ENCODE measurements at places on chromosomes 5 and 9. TPM values are rescaled to one million over a fixed set of nuclear protein-coding genes. Genes with fewer than 3 reads are reported as not detected.
A peak's percentile ranks its signal among the peaks of the same experiment; 100 is the strongest.

GRCh38 chr5:140339636-140340035 is 6.8 kb downstream of the HBEGF start:
- DNase-seq = no peak

DNA sequence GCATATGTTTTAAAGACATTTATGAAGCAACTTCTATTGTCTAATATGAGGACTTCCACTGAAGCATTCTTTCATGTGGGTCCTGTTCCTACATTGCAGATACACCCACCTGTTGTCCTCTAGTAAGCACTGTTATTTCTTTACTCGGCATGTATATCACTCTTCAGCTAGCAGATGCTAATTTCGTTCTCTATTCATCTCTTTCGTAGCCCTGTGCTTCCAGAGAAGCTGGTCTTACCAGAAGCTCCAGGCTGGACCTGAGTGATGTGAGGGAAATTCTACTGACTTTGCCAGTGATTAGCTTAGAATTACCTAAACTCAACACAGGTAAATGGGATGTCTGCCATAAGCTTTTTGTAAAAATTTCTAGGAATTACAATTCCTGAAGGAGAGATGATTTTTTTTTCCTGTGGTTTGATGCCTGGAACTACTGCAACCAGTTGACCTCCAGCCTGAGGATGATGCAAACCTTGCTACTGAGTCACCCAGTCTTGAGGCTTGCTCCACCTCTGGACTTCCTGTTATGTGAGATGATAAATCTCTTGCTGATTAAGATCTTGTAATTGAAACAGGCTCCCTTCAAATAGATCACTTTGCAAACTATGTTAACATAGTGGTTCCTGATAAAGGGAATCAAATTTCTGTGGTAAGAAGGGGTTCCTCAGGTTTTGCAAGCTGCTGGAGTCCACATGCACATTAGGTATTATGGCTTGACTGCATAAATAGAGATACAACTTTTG is 52.2 kb upstream of the SPINK5 start:
- DNase-seq = no peak

- no peak for DNase-seq
Measured at GRCh38 chr5:73196201-73196600, 23.2 kb downstream of the TMEM174 start.

- DNase-seq = no peak
Measured at GRCh38 chr5:59666440-59667068, 227.0 kb downstream of the PDE4D start.

DNA sequence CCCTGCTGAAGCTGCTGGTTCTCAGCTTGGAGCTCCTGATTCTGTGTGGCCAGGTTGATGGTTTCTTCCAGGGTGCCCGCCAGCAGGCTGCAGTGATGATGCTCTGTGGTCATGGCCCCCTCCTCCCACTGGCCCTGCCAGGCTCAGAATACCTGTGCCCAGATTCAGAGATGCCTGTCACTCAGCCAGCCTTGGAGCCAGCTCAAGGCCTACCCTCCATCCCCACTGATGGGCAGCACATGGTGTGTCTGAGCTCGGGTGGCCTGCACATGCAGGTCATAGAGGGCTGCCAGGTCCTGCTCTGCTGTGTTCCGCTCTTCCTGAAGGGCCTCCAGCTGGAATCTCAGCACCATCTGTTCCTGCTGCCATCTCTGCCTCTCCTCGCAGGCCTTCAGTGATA is 5.4 kb downstream of the SLC35A4 start:
- no peak for DNase-seq

- no peak for DNase-seq
Measured at GRCh38 chr5:164975986-164976385, 1470.6 kb downstream of the MAT2B start.

GRCh38 chr9:20309124-20309523 is 313.2 kb downstream of the MLLT3 start:
- no peak for DNase-seq

- no peak for DNase-seq
Measured at GRCh38 chr9:130639124-130639765, 25.1 kb upstream of the PRDM12 start.

DNA sequence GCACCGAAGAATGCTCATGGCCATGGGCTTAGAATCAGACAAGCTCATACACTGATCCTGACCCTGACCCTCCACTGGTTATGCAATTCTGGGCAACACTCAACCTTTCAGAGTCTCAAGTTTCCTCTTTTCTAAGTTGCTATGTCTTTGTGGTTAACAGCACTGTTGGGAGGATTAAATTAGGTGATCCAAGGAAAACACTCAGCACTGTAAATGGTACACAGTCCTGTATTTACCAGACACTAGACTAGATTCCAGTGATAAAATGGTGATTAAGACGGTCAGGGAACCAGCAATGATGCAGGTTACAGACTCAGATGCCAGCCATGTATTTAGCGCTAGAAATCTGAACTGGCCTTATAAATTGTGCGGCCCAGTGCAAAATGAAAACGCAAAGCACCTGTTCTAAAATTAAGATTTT is 8.1 kb downstream of the ARL15 start:
- DNase-seq = no peak

DNA sequence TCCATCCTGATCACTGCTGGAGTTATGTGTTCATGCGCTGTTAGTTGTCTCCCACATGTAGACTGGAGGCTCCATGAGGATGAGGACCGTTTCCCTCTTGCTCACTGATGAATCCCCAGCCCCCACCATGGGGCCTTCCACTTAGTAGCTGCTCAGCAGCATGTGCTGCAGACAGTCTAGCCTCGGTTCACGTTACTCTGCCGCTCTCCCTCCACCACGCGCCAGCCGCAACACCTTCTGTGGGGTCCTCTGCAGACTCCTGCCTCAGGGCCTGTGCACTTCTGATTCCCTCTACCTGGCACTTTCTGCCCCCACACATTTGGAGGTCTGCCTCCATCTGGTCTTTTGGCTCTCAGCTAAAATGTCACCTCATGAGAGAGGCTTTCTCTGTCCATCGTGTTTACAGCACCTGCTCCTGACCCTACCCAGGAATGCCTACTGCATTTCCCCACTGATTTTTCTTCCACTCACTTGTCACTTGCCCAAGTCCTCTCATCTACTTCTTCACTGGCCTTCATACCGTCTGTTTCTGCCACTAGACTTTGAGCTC is 36.3 kb downstream of the STK10 start:
- DNase-seq = no peak

DNA sequence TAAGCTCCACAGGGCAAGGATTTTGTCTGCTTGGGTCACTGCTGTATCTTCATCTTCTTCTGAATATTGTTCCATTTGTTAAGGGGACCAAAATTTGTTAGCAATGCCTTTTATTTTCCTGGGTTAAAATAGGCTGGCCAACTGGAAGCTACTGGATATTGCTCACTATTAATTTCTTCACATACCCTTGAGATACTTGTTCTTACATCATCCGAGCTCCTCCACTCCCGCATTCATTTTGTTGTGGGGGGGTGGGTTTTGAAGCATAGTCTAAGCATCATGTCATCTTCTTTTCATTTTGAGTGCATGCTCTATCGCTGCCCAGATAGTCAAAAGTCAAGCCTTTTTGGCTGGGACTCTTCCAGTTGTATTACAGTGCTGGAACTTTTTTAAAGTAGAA is 42.5 kb upstream of the PIK3R1 start:
- DNase-seq = no peak

- no peak for DNase-seq
Measured at GRCh38 chr9:89661391-89661949, 56.7 kb downstream of the GADD45G start.

- no peak for DNase-seq
Measured at GRCh38 chr5:67065237-67065636, 131.4 kb downstream of the CD180 start.

DNA sequence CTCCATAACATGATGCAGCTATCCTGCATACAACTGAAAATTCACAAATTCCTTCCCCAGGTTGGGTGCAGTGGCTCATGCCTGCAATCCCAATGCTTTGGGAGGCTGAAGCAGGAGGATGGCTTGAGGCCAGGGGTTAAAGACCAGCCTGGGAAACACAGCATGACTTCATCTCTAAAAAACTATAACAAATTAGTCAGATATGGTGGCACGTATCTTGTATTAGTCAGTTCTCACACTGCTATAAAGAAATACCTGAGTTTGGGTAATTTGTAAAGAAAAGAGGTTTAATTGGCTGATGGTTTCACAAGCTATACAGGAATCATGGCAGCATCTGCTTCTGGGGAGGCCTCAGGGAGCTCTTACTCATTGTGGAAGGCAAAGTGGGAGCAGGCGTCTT is 56.4 kb upstream of the DAPK1 start:
- peak; percentile 13 for DNase-seq

- no peak for DNase-seq
Measured at GRCh38 chr9:15298362-15298761, 8.7 kb downstream of the TTC39B start.

DNA sequence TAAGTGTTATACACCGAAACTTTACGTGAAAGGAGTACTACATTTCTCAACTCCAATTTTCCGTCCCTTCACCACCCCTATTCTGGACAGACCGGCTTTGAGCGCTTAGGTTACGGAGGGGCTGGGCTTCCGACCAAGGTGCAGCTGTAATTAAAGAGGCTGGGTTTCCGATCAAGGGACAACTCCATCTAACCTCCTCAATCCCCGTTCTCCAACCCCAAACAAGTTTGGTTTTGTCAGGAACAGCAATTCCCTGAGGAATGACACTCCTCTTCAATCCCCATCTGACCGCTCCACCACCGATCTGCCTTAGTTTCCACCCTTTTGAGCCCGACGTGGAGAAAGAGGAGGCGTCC is 577 bp downstream of the TUT7 start:
- peak; percentile 13 for DNase-seq

- DNase-seq = peak; percentile 23
Measured at GRCh38 chr9:18405240-18405639, 68.7 kb upstream of the ADAMTSL1 start.

DNA sequence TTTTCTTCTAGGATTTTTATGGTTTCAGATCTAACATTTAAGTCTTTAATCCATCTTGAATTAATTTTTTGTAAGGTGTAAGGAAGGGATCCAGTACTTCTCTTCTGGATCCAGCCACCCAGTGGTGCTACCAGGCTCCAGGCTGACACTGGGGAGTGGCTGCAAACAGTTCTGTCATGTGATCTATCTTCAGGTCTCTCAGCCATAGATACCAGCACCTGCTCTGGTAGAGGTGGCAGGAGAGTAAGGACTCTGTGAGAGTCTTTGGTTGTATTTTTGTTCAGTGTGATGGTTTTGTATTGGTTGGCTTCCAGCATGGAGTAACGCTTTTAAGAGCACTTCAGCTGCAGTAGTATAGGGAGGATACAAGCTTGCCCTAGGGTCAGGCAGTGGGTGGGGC is 205.9 kb downstream of the FGF10 start:
- DNase-seq = no peak

- no peak for DNase-seq
Measured at GRCh38 chr5:163544836-163545235, 39.4 kb downstream of the MAT2B start.

- DNase-seq = no peak
Measured at GRCh38 chr9:134040781-134041648, 15.7 kb downstream of the BRD3OS start.

GRCh38 chr9:69946800-69947437 is 96.7 kb upstream of the MAMDC2 start:
- peak; percentile 92 for DNase-seq

GRCh38 chr5:73311291-73312110 is 137.1 kb downstream of the FOXD1 start:
- peak; percentile 83 for DNase-seq

- no peak for DNase-seq
Measured at GRCh38 chr5:100539519-100539918, 4.3 kb downstream of the FAM174A start.

- DNase-seq = no peak
Measured at GRCh38 chr5:153516504-153517240, 26.2 kb downstream of the GRIA1 start.

- no peak for DNase-seq
Measured at GRCh38 chr9:115625251-115625650, 507.3 kb upstream of the TNC start.

DNA sequence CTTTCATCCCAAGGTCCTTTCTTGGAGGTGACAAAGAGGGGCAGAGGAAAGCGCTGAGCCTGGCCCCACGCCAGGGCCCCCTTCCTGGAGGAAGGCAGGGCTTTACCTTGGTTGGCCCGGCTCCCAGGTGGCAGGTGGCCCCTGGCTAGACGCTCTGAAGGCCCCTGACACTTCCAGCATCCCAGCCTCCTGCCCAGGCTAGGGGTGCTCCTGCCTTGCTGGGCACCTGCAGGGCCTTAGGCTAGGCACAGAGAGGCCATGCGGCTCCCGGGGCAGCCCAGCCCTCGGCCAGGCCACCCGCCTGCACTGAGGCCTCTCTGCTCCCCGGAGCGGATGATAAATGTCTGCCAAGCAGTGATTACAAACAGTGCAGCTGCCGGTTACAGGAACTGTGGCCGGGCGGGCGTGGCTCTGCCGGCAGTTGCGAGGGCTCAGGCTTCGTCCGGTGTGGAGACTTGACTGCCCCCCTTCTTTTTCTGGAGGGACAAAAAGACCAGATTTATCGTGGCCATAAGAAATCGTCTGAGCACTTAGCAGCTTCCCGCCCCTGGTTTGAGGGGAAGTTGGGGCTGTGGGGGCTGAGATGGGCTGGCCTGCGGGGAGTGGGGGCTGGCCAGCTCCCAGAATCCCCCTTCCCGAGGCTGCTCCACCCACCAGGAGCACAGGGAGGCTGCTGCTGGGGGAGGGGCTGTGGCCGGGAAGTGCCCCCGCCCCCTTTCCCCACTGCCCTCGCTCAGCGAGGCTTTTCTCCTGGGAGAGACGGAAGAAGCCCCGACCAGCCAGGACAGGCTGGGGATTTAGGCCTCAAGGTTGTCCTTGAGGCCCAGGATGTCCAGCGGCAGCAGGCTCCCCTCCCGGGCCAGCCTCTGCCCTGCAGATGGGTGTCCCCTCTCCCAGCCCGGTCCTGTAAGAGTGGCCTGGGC is 31.6 kb upstream of the UBAC1 start:
- peak; percentile 52 for DNase-seq

DNA sequence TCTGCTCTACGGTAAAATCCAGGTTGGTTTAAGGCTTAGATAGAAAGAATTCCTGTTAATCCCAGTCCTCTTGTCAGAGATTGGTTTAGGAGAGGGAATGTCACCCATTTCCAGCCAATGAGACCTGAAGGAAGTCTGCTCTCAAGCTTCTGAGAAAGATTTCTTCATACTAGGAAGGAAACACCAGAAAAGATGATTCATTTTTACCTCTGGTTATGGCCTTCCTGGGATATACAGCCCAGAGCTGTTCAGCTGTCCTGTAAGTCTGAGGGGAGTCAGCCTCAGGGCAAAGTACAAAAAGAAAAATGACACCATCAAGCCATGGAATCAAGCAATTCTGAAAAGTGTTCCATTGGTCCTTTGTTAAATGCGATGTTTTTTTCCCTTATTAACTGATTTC is 18.6 kb upstream of the CFAP95 start:
- DNase-seq = peak; percentile 9

GRCh38 chr5:119328753-119329602 is 26.8 kb upstream of the TNFAIP8 start:
- DNase-seq = peak; percentile 52

PRRC1 gene
- 95.6 TPM for total RNA-seq

PLAC8L1 gene
- total RNA-seq = not detected

FBP2 gene
- total RNA-seq = not detected

SPATA31A3 gene
- not detected for total RNA-seq

LRRC19 gene
- total RNA-seq = not detected

ABO gene
- total RNA-seq = not detected

NUTM2F gene
- not detected for total RNA-seq

CAPSL gene
- total RNA-seq = 0.47 TPM

CDKN2B gene
- 15.3 TPM for total RNA-seq

SLC28A3 gene
- total RNA-seq = 0.43 TPM

TSLP gene
- not detected for total RNA-seq
